ENCODE measurements at places on chromosomes 12 and 14.

DNA sequence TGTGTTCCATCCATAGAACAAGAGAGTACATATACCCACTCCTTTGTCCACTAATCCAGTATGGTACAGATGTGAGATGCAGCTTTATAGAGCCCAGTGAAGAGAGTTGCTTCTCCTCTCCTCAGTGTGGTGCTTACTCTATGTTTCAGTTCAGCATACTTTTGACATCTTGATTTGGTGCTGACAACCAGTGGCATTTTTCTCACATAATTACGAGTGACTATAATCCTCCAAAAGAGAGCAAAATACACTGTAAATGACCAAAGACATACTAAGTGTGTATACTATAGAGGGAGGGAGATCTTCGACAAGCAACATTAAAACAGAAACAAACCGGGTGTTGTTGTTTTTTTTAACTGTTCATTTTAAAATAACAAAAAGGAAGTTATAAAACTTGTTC, 191.5 kb downstream of the KLHL28 start:
- DNase-seq = no peak

- DNase-seq = no peak
Measured at GRCh38 chr14:93008381-93008780, 85.4 kb downstream of the CHGA start.

DNA sequence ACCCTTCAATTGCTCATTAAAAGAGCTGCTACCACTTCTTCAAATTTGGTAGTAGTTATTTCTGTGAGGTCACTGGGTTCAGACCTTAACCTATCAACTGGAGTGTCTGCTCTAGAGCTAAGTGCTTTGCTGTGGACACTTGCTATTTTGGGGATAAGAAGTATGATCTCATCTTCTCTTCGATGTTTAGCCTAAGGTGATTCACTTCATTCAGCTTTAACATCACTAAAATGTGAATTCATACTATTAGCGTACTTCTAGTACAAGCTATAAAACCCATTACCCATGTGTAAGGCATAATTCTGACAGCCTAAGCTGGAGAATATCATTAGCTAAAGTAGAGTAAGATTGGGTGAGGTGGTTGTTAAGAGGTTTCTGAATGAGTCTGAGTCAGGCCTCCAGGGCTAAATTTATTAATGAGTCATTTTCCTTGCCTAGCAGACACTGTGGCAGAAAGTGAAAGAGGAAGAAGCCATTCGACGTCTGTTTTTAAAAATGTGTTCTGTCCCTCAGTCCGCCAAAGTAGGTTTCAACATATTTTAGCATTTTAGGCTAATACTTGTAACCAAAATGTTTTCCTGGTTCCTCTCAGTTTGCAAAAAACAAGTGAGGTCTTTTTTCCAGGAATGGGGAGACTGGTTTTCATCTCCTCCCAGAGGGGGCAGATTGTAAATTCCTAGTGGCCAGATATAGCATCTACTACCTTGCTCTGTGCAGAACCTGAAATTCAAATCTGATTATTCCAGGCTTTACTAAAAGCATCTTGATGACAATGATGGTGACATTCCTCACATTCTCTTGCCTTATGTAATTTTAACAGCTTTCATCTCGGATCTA, 103.6 kb downstream of the SSPN start:
- DNase-seq = peak; percentile 33

- DNase-seq = no peak
Measured at GRCh38 chr12:67890726-67891258, 98.5 kb upstream of the IFNG-AS1 start.

GRCh38 chr14:97626088-97626487, 828.9 kb downstream of the VRK1 start:
- no peak for DNase-seq

DNA sequence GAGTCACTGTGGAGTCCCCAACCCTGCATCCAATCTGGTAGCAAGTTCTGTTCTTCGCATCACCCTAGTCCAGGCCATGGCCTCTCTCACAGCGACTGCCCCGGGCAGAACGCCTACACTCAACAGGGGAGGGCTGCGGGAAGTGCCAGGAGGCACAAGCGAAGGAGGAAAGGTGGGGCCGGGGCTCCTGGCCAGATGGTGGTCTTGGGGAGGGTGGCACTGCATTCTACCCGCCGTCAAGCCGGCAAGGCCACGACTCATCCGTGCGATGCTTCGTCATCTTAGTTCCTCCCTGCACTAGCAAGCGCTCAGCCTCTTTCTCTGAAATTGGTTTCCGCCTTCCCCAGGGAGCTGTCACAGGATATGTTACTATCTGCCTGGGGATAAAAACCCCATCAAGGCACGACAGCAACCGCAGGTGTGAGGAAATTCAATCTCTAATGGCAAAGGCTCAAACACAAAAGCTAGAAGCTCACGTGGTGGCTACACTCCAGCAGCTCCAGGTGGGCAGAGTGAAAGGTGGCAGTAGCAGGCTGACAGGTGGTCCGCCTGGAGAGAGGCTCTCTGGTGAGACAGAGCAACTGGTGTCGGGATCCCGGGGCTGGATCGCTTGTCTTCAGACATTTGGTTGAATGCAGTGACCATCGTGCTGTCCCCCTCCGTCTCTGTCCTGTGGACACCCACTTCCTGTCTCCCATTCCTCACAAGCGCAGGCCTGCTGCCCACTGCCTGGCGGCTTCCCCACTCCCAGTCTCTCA, 34.1 kb downstream of the ACADS start:
- no peak for DNase-seq

- no peak for DNase-seq
Measured at GRCh38 chr14:104750056-104750752, 2.7 kb upstream of the SIVA1 start.

DNA sequence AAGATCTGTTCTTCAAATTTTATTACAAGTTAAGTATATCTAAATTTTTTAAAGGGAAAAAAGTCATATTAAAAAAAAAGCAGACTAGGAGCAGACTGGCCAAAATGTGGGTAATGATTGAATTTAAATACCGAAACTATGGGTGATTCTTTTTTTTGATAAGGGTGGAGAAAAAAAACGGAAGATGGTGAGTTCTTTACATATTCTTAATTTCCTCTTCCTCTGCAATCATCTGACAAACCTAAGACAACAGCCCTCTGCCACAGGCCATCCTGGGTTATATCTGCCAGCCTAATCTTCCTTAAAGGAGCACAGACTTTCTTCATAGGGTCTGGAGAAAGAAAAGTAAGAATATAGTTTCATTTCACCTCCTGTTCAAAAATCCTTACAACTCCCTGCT, 108.0 kb downstream of the PPP2R5E start:
- no peak for DNase-seq

Data from memory B cell (primary cell).